ENCODE measurements at places on chromosomes 13 and 19. TPM values are rescaled to one million over a fixed set of nuclear protein-coding genes. Genes with fewer than 3 reads are reported as not detected.
A peak's percentile ranks its signal among the peaks of the same experiment; 100 is the strongest.

DNA sequence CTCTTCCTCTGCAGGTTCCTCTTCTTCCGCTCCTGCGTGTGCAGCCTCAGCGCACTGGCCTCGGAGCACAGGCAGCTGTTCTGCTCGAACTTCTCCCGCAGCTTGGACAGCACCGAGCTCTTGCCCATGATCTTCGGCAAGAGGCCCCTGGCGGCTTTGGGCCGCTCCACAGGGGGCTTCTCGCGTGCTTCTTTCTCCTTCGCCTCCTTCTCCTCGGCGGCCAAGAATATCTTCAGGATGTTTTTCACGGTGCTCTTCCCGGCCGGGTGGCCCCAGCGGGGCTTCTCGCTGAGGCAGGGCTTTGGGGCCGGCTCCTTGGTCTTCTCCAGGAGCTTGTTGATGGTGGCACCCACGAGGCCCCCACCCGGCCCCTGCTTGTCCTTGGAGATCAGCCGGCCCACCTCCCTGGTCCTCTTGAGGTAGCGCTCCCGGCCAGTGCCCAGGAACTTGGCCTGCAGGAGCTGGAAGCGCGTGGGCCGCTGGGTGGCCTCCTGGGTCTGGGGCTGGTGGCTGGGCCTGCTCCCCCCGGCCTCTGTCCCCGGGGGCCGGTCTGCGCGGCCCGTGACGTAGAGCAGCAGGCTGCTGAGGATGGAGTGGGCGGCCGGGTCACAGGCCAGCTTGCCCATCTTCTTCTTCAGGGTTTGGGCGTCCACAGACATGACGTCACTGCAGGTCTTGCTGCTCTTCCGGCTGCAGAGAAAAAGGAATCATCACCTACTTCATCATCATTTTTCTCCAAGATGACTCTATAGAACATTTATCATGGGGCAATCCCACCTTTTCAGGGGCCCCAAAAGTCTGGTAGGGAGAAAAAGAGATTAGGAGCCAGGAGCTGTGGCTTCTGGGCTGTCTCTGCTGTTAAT lies 43.8 kb upstream of the GRTP1 start:
- peak overlapping the region; percentile 61 for H3K4me3 ChIP-seq
- H3K4me1 ChIP-seq = peaks cover 32% of the 10 kb centered on the region
- no peaks in the 10 kb centered on the region for H3K36me3 ChIP-seq
- H3K27me3 ChIP-seq = no peaks in the 10 kb centered on the region
- no peak for DNase-seq

DNA sequence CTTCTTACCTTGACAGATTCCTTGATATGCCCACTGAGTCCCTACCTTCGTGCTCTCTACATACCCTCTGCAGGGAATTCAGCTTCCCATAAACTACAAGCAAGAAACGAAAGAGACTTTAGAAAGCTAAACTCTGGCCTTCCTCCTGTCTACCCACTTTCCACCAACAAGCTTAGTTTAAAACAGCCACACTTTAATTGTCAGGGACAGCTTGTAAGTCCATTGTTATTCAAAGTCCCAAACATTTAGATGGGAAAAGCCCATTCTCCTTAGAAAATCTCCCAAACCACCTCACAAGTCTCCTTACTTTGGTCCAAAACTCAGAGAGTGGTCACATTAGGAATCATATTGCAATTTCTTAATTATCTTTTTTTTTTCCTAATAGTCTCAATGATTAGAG lies 2695.8 kb downstream of the PCDH9 start:
- no peaks in the 10 kb centered on the region for H3K27me3 ChIP-seq
- no peak overlapping the region for H3K4me3 ChIP-seq
- no peaks in the 10 kb centered on the region for H3K36me3 ChIP-seq
- DNase-seq = no peak
- no peaks in the 10 kb centered on the region for H3K4me1 ChIP-seq
- no peak overlapping the region for H3K27ac ChIP-seq

The CILP2 gene
- 0.29 TPM for total RNA-seq

- H3K36me3 ChIP-seq = no peaks in the 10 kb centered on the region
- H3K27me3 ChIP-seq = no peaks in the 10 kb centered on the region
- H3K4me1 ChIP-seq = peaks cover 4% of the 10 kb centered on the region
Observed at GRCh38 chr13:50452756-50453155, 390.7 kb downstream of the DLEU7 start.

DNA sequence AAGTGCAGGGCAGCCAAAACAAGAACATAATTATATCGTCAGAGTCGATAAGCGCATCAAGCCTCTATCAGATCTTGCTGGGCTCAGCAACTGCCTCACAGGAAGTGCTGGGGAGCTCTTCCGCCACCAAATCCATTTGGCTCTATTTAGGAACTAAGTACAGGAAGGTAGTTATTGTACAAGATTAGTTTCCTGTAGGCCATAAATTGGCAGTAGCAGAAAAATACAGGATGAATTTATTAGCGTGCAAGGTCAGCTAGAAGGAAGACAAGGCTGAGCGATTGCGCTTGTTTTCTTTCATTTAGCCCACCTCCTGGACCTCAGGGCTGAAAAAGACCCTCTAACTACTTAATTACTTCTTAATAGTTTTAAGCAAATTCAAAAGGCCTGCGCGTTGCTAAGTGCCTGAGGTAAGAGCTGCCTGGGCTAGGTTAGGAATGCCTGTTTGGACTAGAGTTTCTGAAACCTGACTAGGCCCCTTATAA lies 118.5 kb downstream of the IRS2 start:
- no peaks in the 10 kb centered on the region for H3K36me3 ChIP-seq
- DNase-seq = no peak
- no peaks in the 10 kb centered on the region for H3K4me1 ChIP-seq
- no peaks in the 10 kb centered on the region for H3K27me3 ChIP-seq
- no peak overlapping the region for H3K4me3 ChIP-seq
- no peak overlapping the region for H3K27ac ChIP-seq
